NCI-H1417 (cell line): ENCODE measurements at places on chromosomes 7 and 10.

GRCh38 chr7:75840029-75840428 is 26.4 kb upstream of the CCL24 start:
- no peak for DNase-seq

- no peak for DNase-seq
These were observed 499.0 kb downstream of the TCERG1L start for GRCh38 chr10:130812381-130813148.

DNA sequence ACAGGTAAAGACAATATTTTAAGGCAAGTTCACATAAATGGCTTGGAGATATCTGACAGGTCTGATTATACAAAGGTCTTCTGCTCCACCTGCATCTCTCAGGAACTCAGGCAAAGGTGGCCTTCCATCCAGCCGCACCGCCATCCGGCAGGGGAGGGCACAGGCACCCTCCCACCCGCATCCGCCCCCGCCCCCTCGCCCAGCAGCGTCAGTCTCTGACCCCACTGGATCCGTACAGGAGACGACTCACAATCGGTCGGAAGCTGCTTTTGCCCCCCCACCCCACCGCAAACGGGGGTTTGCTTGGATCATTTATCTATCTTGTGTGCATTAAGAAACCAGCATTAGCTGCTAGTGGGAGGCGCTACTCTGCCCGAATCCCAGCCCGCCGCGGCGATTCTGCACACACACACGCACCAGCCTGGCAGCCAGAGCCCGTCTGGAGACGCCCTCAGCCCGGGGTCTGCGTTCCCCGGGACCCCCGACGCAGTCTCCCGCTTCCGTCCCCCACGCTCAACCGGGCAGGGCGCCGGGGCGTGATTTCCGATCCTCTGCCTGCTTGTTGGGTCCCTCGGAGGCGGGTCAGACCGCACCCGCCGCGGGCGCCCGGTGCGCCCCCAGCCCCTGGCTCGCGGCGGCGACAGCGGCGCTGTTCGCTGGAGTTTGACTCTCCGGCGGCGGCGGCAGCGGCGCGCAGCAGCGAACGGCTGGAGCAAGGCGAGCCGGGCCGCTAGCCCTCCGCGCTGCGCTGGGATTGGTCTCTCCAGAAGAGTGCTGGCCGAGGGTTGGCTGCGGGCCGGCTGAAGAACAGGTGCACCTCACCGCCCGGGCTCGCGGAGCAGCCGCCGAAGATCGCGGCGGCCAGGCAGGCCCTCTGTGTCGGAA is 820 bp upstream of the NRG3 start:
- peak; percentile 22 for DNase-seq

DNA sequence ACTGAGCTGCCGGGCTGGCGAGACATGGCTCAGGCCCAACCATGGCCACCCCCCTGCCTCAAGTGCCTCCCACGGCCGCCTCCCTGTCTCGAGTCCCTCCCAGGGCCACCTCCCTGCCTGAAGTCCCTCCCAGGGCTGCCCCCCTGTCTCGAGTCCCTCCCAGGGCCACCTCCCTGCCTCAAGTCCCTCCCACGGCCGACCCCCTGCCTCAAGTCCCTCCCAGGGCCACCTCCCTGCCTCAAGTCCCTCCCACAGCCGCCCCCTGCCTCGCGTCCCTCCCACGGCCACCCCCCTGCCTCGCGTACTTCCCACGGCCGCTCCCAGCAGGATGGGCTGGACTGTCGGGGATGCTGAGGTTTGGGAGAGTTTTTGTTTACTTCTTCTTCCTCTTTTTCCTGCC is 462.5 kb downstream of the PTPRN2 start:
- no peak for DNase-seq

- DNase-seq: no peak
These were observed 597.6 kb downstream of the PARD3 start for GRCh38 chr10:34217524-34217923.

DNA sequence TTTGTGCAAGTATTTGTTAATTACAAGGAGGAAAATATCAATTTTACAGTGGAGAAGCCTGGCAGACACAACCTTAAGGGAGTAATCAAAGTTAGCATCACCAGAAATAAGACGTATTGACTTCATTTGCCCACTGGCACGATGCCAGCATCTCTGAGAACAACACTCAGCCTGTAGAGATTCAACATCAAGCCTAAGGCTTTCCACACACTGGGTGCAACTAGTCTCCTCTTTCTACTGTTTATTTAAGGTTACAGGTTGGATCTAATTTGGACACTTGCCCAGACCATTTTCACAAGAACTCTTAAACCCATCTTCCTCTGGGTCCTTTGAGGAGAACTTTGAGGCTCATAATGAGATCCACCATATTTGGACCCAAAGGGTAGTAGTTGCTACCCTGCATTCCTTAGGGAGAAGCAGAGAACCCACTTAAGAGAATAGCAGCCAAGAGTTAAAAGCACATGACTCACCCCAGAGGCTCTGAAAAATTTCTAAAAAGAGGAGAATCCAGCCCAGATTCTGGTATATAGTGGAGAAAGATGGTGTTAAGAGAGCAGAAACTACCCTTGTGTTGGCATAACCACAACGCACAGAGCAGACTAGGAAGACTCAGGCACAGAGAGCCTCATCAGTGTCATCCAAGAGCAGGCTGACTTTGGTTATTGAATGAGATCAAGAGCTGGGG is 97.3 kb downstream of the CCDC71L start:
- peak; percentile 52 for DNase-seq
